Left ventricle myocardium inferior (tissue), 1 donor: ENCODE measurements at places on chromosomes 1 and 21.
A peak's percentile ranks its signal among the peaks of the same experiment; 100 is the strongest.

GRCh38 chr1:65277605-65278347, 31.6 kb upstream of the DNAJC6 start:
- no peak for DNase-seq

- DNase-seq = no peak
Measured at GRCh38 chr21:39927304-39927886, 60.2 kb downstream of the PCP4 start.

DNA sequence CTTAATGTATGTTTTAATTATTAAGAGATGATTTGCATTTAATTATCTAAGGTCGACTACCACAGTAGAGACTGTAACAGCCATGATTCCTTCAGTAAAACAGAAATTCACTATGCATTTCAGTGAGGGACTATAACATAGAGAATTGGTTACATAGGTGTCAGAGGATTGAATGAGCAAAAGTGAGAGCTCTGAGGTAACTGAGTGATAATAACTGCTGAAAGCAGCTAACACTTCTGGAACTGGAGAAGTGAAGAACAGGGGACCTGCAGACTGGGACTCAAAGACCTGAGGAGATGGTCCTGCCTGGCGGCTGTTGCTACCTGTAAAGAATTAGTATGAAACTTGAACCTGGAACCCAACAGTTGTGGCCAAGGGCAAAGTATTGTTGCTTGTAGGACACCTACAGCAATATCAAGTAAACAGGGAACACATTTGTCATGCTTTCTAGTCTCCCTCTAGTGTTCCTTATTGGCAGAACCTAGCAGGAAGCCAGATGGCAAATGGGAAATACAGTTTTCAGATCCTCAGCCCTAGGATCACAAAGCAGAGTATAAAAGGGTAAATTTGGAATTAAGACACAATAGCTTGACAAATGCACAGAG, 110.6 kb downstream of the HS2ST1 start:
- no peak for DNase-seq

GRCh38 chr1:99599678-99600175, 46.2 kb upstream of the PALMD start:
- DNase-seq = peak; percentile 33

- no peak for DNase-seq
Measured at GRCh38 chr1:19949016-19949415, 25.6 kb upstream of the PLA2G2E start.

- no peak for DNase-seq
Measured at GRCh38 chr1:32448773-32449456, 16.0 kb upstream of the ZBTB8B start.

DNA sequence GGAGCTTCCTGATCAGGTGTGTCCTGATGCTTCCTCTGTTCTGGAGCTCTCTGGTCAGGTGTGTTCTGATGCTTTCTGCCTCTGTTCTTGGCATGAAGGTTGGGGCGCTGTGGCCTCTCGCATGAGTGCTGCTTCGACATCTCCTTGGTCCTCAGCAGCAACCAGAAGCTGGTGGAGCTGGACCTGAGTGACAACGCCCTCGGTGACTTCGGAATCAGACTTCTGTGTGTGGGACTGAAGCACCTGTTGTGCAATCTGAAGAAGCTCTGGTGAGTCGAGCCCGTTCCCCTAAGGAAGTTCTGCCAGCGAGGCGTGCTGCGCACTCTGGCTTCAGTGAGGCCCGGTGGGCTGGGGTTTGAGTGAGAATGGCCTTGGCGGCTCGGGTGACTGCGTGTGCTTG, 18.0 kb downstream of the NLRP3 start:
- DNase-seq = no peak

DNA sequence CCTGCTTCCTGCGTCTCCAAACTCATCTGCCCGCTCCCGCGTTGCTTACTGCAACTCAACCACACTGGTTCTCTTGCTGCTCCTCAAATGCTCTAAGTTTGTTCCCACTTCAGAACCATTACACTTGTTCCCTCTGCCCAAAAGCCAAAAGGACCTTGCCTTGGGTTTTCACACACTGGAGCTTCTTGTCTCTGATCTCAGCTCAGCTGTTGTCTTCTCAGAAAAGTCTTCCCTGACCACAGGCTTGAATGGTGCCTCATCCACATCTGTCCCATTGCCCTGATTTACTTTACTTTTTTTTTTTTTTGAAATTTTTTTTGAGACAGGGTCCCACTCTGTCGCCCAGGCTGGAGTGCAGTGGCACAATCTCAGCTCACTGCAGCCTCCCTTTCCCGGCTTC, 44.3 kb upstream of the SYT14 start:
- DNase-seq = no peak

GRCh38 chr21:33799378-33800090, 116.1 kb downstream of the ATP5PO start:
- peak; percentile 41 for DNase-seq

DNA sequence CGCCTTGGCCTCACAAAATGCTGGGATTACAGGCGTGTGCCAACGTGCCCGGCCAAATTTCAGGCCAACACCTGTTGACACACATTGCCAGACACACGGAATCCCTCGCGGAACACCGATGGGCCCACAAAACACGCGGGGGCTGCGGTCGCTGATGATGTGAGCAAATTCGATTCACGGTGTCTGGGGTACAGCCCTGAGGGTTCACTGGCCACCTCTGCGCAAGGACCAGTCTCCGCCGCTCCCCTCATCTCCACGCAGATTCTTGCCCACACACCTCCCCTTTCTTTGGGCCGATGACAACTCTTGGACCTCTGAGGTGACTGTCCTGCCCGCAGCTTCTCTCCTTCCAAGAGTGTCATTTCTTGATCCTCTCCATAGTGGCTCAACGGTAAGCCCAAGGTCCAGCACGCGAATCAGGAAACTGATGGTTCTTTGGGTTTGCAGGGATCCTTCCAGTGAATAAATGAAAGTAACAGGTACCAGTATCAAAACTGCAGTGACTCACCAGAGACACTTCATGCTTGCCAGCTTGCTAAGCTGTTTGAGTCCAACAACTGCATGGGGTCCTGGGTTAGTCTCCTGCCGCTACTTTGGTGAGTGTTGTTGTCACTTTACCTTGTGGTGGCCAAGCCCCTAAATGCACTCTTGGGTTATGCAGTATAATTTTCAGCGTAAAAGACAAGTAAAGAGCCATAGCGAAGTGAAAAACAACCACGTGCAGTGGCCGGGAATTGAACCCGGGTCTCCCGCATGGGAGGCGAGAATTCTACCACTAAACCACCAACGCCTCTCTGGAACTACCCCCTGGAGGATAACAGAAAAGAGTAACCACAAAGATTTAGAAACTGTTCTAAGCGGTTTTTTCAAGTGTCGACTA, 11.0 kb upstream of the RNU1-3 start:
- no peak for DNase-seq

GRCh38 chr1:114152508-114153260, 985 bp downstream of the SYT6 start:
- peak; percentile 33 for DNase-seq

DNA sequence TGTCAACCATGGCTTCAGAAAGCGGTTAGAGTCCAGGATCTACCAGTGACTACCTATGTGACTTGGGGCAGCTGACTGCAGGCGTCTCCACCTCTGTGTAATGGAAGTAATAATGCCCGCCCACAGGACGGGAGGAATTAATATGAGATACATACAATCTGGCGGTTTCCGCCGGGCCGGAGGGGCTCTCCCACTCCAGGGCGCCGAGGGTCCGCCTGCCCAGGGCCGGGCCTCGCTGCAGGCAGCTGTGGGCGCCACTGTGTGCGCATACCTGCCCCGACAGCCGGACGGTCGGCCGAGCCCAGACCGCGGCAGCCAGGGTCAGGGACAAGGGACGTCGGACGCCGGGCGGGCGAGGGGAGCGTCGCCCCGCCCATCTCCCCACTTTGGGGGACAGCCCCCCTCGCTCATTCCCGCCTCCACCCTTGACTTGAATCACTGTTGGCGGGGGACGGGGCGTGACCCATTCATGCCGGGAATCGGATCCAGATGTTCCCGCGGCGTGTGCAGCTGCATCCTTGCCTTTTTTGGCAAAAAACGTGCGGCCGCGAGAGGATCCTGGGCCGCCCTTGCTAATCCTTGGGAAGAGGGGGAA, 6.0 kb upstream of the SF3A3 start:
- DNase-seq = peak; percentile 86

GRCh38 chr1:36522461-36523229, 39.9 kb upstream of the CSF3R start:
- no peak for DNase-seq

DNA sequence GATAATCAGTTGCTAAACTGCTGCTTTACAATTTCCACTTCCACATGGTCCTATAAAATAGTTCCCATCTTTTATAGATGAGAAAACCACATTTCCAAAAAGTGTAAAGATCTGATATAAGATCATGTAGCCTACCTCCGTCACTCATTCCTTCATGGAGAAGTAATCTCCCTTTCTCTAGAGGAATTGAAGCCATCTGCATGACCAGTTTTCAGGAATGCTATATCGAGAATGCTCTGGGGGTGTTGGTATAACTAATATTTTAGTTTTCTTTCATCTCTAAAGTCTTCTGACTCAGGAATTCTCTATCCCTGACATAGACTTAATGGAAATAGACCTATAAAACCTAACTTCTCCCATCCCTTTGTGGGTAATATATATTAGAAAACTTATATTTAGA, 173.0 kb upstream of the UBE2U start:
- no peak for DNase-seq

GRCh38 chr21:15966231-15966630, 236.4 kb downstream of the USP25 start:
- no peak for DNase-seq

GRCh38 chr1:94528299-94528698, 13.3 kb downstream of the F3 start:
- no peak for DNase-seq

- no peak for DNase-seq
Measured at GRCh38 chr1:211685823-211686222, 10.4 kb upstream of the NEK2 start.

DNA sequence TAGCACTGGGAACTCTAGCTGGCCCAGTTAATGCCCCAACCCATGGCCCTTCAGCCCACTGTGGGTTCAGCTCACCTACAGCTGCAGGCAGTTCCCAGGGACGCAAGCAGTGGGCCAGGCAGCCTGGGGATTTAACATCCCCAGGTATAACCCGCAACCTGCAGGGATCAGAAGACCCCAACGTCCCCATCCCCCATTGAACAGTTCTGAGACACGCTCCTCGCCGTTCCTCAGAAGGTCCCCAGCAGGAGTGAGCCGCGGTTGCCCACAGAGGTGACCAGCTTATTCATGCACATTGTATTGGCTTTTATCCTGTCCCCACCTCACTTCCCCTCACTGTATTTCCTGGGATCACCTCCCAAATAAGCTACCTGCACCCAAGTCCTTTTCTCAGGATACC, 5.0 kb upstream of the MATN1 start:
- DNase-seq = no peak

DNA sequence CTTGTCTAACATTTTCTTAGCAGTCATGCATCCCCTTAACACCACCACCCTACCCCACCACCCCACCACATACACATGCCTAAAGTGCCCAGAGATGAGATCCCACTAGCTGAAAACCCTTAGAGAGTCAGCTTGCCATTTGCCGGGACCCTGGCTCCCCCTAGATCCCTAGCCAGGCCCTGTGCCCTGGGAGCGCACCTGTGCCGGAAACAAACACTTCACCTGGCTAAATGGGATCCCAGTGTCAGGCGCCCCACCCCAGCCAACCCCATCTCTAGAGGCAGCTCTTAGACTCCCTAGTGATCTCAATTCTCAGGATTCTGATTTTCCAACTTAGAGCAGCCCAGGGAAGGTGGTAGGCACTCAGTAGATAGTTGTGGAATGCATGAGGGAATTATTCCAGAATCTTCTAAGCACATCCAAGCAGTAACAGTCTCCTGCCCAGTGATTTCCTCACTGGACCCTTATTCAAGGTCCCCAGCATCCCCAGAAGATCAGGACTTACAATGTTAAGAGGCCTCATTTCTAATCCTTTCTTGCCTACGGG, 105.2 kb downstream of the LAMC2 start:
- DNase-seq = no peak

GRCh38 chr1:187817782-187818181, 989.0 kb downstream of the PLA2G4A start:
- no peak for DNase-seq

DNA sequence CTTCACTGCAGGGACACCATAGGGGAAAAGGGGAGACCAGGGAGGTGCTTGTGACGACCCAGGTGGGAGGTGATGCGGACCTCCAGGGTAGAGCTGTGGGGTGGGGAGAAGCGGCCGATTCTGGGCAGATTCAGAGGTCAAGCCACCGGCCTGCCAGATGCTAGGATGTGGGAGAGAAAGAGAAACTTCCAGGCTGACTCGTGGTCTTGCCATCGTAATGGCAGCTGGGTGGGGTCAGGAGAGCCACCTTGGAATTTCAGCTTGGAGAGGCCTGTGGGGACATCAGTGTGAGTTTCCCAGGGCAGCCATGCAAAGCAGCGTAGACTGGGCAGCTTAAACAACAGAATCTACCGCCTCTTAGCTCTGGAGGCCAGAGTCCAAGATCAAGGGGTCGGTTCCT, 258.0 kb upstream of the VAMP3 start:
- no peak for DNase-seq
